ENCODE measurements at places on chromosomes 4 and X. TPM values are rescaled to one million over a fixed set of nuclear protein-coding genes. Genes with fewer than 3 reads are reported as not detected.

The TLR6 gene
- 9.2 TPM for total RNA-seq

The OTUD6A gene
- total RNA-seq = not detected

The NAP1L2 gene
- 3.7 TPM for total RNA-seq

The ZFP92 gene
- total RNA-seq = 0.63 TPM

The RNF212 gene
- 3.1 TPM for total RNA-seq

The BEX1 gene
- 0.52 TPM for total RNA-seq

The SH3RF1 gene
- total RNA-seq = 0.94 TPM

The CSAG2 gene
- not detected for total RNA-seq

The LRPAP1 gene
- 82.9 TPM for total RNA-seq

The UNC5C gene
- not detected for total RNA-seq

The TMEM150C gene
- total RNA-seq = 0.21 TPM

The IBSP gene
- total RNA-seq = 0.21 TPM

The ZNF185 gene
- 24.9 TPM for total RNA-seq

The CWH43 gene
- not detected for total RNA-seq

The ATOH1 gene
- not detected for total RNA-seq

The HTR2C gene
- not detected for total RNA-seq

The LRCH2 gene
- total RNA-seq = not detected

The ABCG2 gene
- 0.10 TPM for total RNA-seq

The SLC39A8 gene
- total RNA-seq = 26.3 TPM

The NDST3 gene
- under 0.01 TPM for total RNA-seq

The GPR34 gene
- total RNA-seq = 1.5 TPM

The CAPN6 gene
- not detected for total RNA-seq

The TXK gene
- 74.9 TPM for total RNA-seq

The SULT1E1 gene
- not detected for total RNA-seq

The SSX2B gene
- not detected for total RNA-seq

The TIGD2 gene
- total RNA-seq = 3.4 TPM

The IDUA gene
- 8.5 TPM for total RNA-seq

The HSD17B13 gene
- 1.6 TPM for total RNA-seq

The ABCD1 gene
- 8.8 TPM for total RNA-seq

The CLTRN gene
- total RNA-seq = 0.31 TPM

The CCDC160 gene
- total RNA-seq = not detected

The AWAT2 gene
- not detected for total RNA-seq
